HT-29 (cell line): ENCODE measurements at places on chromosomes 3 and 15. TPM values are rescaled to one million over a fixed set of nuclear protein-coding genes. Genes with fewer than 3 reads are reported as not detected.

LRRC34 gene
- total RNA-seq: 0.81 and 4.2 TPM in 2 replicates

TERC gene
- total RNA-seq: 748 and 829 TPM in 2 replicates

LRTM1 gene
- total RNA-seq: not detected in 2 replicates

COPB2 gene
- 50.7 and 52.3 TPM in 2 replicates for total RNA-seq

GOLGA8J gene
- not detected in 2 replicates for total RNA-seq

LRRIQ4 gene
- not detected in 2 replicates for total RNA-seq

FBXL2 gene
- not detected in 2 replicates for total RNA-seq

SV2B gene
- not detected in 2 replicates for total RNA-seq

GRCh38 chr3:141790171-141790570, 27.0 kb downstream of the GRK7 start:
- no peak for DNase-seq

GRCh38 chr3:137008976-137009375, 51.2 kb downstream of the IL20RB start:
- DNase-seq: no peak

DNA sequence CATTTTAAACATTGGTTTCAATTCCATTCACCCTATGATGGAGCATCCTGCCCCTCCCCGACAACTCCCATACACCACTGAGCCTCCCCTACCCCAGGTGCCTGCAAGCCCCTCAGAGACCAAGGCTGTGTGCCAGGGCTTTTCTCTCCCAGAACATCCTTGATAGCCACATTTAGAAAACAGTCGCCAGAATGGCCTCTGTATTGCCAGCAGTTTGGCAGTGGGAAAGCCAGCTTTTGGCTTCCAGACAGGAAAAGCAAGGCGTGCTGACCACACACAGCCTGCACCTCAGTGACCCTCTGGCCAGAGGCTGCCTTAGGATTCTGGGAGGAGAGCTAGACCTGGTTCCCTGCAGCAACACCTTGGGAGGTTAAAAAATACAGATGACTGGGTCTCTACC, 18.2 kb upstream of the HRH1 start:
- no peak for DNase-seq

GRCh38 chr3:13451301-13451673, 28.8 kb upstream of the HDAC11 start:
- DNase-seq: no peak

GRCh38 chr3:127688022-127688415, 15.3 kb downstream of the ABTB1 start:
- no peak for DNase-seq
